ENCODE measurements at places on chromosomes 4 and X.

DNA sequence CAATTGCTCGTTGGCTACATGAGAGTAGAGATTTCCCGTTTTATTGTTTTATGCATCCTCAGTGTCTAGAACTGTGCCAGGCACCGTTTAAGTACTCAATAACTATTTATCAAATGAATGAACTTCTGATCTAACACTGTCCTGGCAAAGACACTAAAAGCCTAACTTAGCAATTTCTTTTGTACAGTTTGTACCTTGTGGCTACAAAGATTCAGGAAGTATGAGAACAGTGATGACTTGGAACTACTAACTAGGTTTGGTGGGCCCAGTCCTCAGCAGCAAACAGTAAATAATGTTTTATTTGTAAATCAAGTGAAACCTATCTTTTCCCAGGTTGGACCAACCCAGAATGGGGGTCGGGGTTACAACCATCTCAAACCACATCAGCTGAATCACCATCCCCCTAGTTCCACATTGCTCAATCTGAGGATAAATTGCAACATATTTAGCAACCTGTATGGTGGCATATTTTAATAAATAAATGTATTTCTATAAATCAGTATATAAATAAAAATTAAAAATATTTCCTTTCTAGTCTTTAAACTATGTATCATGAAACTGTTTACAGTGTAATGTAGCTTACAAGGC, 12.3 kb upstream of the SCRG1 start:
- DNase-seq = no peak

DNA sequence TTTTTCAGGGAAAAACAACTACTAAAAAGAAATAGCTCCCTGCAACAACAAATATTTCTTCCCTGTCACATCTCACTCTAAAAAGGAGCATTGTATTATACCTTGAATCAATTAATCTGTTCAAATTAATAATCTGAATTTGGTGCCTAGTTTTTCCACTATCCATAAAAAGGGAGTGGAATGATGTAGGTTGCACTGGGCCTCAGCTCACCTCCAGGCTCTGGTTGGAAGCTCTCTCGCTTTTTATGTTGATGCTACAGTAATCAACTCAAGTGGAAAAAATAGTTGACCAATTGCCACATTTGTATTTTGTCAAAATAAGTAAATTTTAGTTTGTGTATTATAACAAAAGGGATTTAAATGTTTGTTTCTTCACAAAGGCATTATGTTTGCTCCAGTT, 126.1 kb downstream of the MAD2L1 start:
- no peak for DNase-seq

DNA sequence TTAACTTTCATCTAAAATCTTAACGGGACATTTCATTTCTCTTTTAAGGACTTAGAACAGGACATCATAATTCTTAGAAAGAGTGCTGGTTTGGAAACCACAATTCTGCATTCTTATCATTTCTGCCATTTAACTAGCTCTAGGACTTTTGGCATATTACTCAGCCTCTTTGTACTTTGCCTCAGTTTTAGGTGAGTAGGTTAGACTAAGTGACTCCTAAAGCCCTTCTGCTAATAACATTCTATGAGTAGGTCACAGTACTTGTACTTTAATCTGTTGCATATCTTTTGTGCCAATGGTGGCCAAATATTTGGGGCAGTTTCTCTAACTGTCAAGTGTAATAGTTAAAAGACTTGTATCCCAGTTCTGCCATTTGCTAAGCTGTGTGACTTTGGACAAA, 115.4 kb upstream of the NUDT6 start:
- no peak for DNase-seq

GRCh38 chr4:86950831-86951525, 16.2 kb downstream of the AFF1 start:
- no peak for DNase-seq

DNA sequence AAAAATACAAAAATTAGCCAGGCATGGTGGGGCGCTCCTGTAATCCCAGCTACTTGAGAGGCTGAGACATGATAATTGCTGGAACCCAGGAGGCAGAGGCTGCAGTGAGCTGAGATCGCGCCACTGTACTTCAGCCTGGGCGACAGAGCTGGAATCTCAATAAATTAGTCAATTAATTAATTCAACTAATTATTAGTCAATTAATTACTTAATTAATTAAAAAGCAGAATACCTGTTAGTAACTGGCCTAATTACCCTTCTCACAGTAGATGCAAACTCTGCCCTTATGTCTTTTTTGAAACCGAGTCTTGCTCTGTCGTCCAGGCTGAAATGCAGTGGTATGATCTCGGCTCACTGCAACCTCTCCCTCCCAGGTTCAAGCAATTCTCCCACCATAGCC, 261.2 kb downstream of the ASMT start:
- no peak for DNase-seq

DNA sequence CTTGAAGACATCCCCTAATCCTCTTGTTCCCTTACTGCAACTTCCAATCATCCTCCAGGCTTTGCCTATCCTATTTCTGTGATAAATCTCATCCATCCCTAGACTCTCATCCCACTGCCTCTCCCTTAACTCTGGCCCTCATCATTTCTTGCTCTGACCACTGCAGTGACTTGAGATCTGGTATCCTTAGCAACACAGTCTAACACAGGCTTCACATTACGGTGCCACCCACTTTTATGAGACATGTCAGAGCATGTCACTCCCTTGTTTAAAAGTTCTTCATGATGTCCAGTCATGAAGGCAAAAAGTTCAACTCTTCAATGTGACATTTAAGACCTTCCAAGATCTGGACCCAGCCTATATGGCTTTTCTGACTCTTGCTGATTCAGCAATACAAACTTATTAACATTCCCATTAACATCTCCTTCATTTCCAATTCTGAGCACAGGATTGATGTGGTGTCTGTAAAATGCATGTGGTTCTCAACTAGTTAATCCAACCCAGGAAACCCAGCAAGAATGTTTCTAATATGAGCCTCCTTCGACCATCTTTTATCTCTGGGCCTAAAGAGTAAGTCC, 64.0 kb downstream of the OR13H1 start:
- no peak for DNase-seq

- no peak for DNase-seq
Measured at GRCh38 chr4:151251603-151252304, 25.2 kb upstream of the PRSS48 start.

- DNase-seq = no peak
Measured at GRCh38 chr4:41102414-41103092, 111.8 kb downstream of the APBB2 start.

DNA sequence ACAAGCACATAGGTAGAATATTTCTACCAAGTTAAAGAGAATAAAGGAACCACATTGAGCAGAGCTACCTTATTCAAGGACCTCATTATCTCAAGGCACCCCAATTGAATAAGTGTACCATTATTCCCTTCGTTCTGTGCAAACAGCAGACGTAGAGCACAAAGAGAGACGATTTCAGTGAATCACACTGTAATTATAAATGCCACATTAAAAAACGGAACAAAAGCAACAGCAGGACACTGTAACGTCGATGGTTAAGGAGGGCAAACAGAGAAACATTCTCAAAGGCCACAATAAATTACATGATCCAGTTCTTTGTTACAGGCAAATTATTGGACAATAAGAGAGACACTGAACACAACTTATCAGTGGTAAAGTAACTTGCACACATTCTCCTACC, 644.1 kb upstream of the TENM3 start:
- DNase-seq = no peak

GRCh38 chr4:62881210-62881609, 1528.0 kb downstream of the TECRL start:
- DNase-seq = no peak

GRCh38 chr4:148649652-148650331, 207.6 kb upstream of the NR3C2 start:
- no peak for DNase-seq

DNA sequence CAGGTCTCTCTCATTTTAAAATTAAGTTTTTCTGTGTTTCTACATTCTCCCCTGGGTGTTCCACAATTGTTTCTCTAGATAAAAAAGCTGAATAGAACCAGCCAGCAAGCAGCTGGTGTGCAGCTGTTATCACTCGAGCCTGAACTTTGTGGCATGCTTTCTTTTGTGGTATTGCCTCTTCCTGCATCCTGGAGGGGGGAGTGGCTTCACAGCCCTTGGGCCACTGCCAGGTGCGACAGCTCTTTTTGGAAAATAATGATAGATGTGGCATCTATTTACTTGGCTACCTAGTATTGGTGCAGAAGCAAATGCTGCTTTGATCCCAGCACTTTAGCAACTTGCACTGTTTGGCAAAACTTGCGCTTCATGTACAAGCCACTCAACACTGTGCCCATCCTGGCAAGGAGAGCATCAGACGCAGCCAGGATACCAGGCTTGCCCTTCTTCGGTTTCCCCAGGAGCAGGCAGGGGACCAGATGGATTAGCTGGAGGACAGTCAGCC, 69.4 kb downstream of the HMGB2 start:
- DNase-seq = peak; percentile 46

DNA sequence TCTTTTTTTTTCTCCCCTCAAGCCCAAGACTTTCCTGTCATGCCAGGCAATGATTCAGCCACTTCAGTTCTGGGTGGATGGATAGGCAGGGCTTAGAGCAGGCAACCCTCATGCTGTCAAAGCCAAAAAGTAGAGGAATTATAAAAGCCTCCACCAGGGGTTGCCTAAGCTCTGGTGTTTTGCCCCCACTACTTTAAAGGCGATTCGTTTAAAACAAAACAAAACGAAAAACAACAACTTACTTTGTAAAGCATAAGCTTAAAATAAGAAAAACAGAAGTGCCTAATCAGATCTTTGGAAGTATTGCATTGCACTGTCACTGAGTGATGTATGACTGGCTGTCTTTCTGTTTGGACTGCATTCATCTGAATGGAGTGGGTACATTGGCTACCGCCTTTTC, 5.3 kb upstream of the IDS start:
- DNase-seq = no peak

GRCh38 chr4:67550451-67550850, 5.1 kb upstream of the CENPC start:
- DNase-seq = no peak

- no peak for DNase-seq
Measured at GRCh38 chr4:26323821-26324220, 3.0 kb downstream of the RBPJ start.

DNA sequence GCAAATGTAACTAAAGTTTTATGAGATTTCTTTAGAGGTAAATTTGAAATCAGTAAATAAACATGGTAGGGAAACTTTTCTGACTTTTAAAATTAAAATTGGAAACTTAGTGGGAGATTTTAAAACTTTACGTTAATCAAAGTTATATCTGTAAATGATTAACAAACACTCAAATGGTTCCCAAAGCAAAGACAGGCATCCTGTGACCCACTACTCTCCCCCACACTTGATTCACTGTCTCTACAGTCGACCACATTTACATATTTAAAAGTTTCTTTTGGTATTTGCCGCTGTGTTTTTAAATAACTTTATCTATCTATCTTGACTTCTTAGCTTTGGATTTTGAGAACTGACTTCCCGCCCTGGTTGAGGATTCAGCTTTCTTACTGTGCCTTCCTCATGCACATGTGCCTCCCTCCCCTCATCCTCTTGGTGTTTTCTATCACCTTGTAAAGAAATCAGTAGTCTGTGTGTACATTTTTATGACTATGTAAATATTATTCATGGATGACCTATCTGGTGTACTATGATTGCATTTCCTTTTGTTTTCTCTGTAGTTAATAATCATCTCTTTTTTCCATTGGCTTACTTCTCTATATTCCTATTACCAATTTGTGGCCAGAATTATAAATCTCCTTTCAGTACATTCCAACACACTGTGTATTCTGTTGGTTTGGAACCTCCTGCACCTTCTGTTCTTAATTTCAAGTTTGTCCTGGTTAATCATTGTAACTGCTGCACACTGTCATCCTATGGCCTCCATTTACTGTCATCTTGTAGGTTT, 72.6 kb downstream of the WWC2 start:
- DNase-seq = no peak

DNA sequence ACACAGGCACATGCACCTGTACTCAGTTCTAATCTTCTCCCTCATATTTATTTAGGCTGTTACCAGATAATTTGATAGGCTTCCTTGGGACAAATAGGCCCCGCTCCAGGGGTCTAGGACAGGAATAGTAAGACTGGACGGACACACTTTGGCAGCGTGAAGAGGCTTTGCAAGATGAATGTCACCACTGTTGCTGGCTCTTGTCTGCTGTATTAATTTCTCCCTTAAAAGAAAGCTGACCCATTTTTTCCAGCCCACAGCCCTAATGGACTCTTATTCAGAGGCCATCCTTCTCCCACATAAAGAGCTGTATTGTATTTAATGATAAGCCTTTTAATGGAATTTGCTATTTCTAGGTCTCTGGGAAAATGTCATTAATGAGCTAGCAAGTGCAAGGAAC, 18.0 kb downstream of the FAM184B start:
- no peak for DNase-seq

DNA sequence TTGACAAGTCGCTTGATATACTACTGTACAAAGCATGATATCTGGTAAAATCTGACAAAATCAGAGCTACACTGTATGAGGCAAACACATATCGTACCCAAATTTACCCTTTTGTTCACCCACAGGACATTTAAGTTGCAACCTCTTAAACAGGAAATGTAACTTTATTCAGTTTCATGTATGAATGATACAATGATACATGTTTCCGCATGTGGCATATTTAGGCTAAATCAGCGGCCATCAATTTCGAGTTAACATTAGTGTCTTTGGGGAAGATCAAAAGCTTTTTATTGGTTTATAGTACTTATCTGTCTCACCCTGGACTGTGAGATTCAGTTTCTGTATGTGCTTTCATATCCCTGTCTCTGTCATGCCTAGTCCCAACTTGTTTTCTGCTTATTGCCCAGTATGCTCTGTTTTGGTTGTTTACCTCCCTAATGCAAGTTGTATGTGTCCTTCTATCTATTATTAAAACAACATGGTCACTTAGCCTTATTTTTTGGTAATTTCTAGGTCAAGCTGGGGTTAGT, 97.3 kb upstream of the HPRT1 start:
- DNase-seq = no peak

DNA sequence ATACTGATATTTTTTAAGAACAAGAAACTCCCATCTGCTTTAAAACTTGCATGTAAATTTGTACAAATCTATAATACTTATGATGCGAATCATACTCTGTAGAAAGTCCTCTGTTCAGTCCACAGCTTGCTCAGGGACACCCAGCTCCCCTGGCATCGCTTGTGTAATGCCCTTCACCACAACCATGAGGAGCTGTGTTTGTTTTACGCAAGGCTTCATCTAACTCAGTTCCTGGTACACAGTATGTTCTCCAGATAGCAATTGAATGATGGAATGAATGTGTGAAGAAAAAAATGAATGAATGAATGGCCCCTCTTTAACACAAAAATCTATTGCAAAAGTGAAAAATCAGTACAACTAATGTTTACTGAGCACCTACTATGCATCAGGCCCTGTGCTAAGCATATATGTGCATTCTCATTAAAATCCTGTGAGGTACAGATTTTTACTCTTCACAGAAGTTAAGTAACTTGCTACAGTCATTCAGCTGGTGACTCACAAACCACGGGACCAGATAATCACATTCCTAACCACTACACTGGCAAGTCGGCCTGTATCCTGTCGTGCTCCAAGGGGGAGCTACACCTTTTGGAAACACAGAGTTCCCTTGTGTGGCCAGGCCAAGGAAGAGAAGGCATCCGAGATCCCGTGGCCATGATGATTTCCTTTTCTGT, 58.7 kb upstream of the KDR start:
- DNase-seq = peak; percentile 76
